Stimulated activated CD8-positive, alpha-beta memory T cell treated with anti-CD3 and anti-CD28 coated beads, Interleukin-7, amount 100 ng/mL, for 1 hour (primary cell): ENCODE measurements at places on chromosomes 16 and 17.

- no peak for DNase-seq
Observed at GRCh38 chr17:40886090-40886489, 1.0 kb upstream of the KRT20 start.

DNA sequence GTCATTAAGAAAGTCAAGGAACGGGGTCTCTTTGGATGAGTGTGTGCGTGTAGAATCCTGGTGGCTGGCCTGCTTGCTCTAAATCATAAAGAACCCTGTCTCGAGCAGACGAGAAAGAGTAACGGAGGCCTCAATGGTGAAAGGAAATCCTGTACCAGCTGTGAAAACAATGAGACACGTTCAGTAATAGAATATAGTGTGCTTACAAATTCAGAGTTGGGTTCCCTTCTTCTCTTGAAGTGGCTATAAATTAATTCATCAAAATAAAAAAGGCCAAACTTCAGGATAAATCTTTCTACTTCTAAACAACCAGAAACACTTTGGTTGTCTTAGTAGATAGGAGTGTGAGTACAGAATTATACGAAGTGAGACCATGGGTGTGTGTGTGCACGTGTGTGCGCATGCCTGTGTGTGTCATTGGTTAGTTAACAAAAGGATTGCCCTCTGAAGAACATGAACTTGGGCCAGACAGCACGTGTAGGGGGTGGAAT lies 48.5 kb downstream of the WWOX start:
- DNase-seq, result no peak

- no peak for DNase-seq
Observed at GRCh38 chr16:24085666-24086065, 170.5 kb upstream of the CACNG3 start.

DNA sequence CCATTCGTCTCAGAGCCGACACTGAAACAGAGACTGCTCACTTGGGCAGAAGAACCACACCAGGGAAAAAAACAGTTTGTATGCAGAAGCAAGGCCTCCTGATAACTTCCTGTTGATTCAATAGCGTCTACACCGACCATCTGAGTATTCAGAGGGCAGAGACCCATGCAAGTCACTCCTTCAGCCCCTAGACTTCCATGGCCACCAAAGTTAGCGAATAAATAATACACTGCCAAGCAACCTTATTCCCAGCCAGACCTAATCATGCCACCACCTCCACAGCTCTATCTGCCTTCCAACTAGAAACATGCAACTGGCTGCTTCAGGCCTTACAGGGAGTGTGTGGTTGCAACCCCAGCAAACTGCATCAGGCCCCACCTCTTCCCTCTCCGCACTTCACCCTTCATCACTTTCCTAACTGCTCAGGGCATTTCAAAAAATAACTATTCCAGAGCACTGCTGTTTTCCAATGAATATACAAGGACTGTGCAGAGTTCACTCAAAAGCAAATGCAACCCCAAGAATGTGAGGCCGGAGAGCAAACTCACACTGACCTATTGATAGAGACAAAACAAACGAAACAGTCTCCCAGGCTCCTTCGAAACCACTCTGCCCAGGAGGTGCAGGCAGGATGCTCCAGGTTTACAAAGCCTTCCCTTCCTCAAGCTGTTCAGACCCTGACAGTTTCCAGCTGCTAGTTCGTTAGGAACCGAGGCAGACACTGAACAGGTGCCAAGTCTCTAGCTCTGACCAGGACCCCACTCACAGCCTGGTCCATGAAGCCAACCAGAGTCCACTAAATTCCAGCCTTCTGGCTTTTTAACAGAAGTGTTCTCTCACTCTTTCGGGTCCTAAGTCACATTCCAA lies 3.6 kb downstream of the USP7 start:
- no peak for DNase-seq
